Left lobe of liver (tissue), 2 donors: ENCODE measurements at places on chromosomes 16 and 17.

DNA sequence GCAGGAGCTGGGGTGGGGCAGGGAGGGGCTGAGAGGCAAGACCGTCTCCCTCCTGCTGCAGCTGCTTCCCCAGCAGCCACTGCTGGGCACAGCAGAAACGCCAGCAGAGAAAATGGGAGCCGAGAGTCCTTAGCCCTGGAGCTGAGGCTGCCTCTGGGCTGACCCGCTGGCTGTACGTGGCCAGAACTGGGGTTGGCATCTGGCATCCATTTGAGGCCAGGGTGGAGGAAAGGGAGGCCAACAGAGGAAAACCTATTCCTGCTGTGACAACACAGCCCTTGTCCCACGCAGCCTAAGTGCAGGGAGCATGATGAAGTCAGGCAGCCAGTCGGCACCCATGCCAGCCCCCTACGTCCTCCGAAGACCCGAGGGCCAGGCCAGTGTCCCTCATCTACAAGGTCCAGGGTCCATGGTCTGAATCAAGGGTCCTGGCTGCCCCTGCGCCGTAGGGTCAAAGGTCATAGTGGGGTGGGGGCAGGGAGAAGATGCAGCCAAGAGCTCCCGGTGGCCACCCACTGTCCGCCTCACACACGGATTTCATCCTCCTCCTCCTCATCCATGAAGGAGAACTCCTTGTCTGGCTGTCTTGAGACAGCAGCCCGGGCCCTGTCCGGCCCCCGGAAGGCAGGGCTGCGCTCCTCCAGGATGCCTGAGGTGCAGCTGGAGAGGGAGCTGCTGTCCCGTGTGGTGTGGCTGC, 23.4 kb upstream of the CPSF4L start:
- no peak for DNase-seq

- no peak for DNase-seq
Observed at GRCh38 chr16:60905811-60906210, 1130.4 kb downstream of the CDH8 start.

DNA sequence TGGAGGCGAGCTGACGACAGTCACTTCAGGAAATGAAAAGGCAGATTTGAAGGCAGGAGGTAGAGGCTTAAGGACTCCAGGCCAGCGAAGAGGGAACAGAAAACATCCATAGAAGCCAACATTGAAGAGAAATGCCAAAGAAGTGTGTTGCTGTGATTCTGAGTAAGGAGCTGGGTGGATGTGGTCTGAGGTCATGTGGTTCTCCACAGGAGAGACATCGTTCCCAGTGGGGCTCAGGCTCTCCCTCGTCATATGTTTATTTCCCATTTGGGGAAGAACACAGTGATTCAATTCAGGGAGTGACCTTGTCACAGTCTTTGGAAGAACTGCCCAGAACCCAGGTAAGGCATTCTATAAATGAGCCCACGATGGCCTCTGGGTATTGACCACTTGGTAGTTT, 6.6 kb upstream of the PMP22 start:
- DNase-seq = no peak

GRCh38 chr17:39014044-39014794, 47.0 kb upstream of the FBXO47 start:
- no peak for DNase-seq

DNA sequence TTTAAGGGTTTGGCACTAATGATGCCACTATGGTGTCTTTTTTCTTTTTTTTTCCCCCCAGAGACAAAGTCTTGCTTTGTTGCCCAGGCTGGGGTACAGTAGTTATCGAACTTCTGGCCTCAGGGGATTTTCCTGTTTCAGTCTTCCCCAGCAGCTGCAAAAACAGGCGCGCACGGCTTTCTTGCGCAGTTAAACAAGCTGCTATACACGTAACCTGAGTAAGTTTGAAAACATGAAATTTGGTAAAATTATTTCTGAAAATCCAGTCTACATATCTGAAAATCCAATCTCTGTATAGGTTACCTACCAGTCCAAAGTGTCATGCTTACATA, 11.8 kb downstream of the TEX14 start:
- no peak for DNase-seq

- DNase-seq = no peak
Observed at GRCh38 chr17:73971127-73971526, 232.4 kb upstream of the RPL38 start.

DNA sequence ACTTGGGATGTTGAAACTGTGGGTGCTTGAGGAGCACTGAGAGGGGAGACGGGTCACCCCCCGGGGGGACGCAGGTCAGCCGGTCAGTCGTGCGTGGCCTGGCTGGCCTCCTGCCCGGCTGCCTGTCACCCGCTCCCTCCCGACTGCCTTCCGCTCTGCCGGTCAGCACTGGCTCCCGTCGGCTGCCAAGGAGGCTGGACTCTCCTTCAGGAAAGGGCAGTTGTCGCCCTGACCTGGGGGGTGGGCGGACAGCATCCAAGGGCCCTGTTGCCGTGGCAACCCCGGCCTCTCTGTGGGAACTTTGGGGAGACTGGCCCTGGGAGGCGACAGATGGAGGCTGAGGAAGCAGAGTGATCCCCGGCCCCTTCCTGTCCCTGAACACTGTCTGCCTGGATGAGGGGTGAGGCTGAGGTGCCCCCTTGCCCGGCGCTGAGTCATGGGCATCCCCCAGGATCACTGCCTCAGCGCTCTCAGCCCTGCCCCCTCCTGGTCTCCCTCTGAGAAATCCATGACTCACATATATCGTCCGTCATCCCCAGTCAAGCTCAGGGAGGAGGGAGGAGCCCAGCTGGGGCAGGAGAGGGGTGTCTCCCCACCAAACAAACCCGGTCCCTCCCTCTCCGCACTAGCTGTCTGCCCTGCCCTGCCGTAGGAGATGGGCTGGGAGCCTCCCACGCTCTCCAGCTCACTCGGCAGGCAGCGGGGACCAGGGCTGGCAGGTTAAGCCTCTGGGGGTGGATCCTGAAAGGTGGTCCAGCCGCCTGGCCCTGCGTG, at the start of gene ADGRG1:
Gene ADGRG1 (plus strand): TSS at position 623 of the 774 bp plus-strand sequence. CDS start 21,658 bp downstream, outside the sequence.
- DNase-seq = no peak

DNA sequence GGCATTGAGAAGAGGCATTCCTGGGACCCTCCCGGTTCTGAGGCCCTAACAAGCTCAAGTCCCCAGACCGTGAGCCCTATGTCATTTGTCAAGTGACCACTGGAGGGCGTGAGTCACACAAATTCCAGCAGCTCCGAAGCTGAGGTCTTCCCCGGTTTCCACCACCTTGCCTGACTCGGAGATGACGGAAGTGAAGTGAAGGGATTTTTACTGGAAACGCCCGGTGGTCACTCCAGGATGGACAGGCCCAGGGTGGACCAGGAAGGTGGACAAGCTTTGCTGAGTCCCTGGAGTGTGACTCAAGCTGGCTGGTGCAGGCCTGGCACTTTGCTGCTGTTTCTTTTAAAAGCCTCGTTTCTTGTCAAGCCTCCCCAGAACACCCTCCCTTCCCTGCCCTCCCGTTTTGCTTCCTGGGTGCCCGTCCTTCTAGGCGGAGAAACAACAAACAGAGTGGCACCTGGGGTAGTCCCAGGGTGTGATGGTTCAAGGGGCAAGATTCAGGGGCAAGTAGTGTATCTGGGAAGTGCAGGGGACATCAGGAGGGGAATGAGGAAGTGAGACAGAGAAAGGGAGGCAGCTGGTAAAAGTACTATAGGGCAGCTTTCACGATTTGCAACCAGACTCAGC, 5.3 kb upstream of the NOS2 start:
- peak; percentile 82 for DNase-seq

- no peak for DNase-seq
Observed at GRCh38 chr17:44212507-44213402, 6.7 kb downstream of the UBTF start.

- no peak for DNase-seq
Observed at GRCh38 chr17:44610331-44610730, 45.9 kb upstream of the MEIOC start.

DNA sequence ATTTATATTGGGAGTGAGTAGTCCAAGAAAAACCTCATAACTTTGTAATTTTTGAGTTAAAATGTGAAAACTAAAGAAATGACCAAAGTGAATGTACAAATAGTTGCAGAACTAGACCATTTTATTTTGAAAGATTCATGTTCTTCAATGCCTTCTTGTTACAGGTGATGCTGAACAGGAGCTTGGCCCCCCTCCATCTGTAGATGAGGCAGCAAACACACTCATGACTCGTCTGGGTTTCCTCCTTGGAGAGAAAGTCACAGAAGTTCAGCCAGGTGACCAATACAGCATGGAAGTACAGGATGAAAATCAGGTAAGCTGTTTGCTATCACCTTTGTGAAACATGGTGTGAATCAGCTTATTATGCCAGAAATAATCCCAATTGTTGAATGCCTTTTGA, 227.8 kb downstream of the TANC2 start:
- no peak for DNase-seq

DNA sequence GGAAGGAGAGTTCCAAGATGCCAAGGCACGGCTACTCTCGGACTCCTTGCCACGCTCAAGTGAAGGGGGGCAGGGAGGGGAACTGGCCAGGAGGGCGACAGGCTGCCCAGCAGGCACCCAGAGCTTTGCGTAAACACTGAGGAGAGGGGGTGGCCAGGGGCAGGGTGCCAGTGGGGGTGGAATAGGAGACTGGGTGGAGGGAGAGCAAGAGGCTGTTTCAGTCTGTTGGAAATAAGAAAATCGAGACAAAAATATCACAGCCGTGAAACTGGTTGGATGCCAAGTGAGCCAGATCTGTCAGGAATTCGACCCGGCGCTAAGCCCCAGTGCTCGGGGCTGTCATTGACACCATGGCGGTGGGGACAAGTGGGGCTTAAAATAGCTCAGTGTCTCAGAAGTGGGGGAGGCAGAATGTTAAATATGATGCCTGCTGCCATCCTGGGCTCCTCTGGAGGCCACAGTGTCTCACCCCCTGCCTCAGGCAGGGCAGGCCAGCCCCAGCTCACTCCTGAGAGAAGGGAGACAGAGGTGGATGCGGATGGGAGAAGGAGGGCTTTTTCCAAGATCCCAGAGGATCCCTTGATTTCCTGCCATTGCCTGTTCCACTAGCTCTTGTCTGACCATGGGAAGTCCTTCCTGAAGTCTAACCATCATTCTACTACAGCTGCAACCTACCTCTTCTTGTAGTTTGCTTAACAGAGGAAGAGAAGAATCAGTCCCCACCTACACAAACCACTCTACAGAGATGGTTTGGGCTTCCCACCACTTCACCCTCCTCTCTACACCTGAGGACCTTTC, 9.5 kb downstream of the PNMT start:
- no peak for DNase-seq

- no peak for DNase-seq
Observed at GRCh38 chr17:28577466-28577824, 750 bp upstream of the ALDOC start.

- no peak for DNase-seq
Observed at GRCh38 chr16:49414671-49415070, 41.1 kb downstream of the C16orf78 start.

GRCh38 chr17:73043686-73044581, 48.6 kb downstream of the SLC39A11 start:
- DNase-seq = no peak

GRCh38 chr16:73418051-73418450, 370.1 kb upstream of the ZFHX3 start:
- DNase-seq = no peak

DNA sequence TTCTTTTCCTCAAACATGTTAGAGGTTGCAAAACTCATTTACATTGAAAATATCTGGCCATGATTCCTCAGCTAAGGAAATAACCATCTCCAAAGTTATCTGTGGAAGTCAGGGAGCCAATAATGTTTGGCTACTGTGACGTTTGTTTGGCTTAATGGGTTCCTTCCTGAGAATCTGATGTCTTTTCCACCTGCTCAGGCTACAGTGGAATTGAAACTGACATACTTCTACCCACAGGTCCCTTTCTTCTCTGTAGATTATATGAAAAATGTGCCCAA, 221.1 kb upstream of the XYLT1 start:
- no peak for DNase-seq

DNA sequence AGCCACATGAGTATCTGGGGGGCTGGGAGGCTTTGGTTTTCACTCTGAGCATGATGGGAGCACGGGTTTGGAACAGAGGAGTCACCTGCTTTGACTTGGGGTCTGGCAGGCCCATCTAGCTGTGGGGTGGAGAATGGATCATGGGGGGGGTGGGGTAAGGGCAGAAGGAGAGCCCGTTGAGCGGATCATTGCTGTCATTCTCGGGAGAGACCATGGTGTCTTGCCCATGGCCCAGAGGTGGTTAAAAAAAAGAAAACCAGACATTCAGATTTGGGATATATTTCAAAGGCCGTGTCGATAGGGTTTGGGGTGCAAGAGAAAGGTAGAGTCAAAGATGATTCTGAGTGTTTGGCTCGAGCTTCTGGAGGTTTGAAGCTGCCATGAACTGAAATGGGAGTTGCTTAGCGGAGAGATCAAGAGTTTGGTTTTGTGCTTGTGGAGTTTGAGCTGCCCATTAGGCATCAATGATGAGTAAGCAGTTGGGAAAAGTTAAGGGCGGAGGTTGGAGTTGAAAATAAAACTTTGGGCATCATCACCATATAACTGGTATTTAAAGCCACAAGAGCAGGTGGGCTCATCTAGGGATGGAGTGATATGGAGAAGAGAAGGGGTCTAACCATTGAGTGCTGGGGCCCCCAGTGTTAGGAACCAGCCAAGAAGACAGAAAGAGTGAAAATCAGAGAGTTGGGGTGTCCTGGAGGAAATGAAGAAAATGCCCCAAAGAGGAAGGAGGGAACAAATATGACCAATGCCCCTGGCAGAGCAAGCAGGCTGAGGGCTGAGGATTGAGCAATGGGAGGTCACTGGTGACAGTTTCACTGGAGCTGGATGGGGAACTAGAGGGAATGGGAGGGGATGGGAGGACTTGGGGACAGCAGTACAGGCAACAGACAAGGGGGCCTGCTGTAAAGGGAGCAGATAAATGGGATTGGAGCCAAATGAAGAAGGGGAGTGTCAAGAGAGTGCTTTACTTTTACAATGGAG, 1.9 kb downstream of the NOD2 start:
- DNase-seq = peak; percentile 82

DNA sequence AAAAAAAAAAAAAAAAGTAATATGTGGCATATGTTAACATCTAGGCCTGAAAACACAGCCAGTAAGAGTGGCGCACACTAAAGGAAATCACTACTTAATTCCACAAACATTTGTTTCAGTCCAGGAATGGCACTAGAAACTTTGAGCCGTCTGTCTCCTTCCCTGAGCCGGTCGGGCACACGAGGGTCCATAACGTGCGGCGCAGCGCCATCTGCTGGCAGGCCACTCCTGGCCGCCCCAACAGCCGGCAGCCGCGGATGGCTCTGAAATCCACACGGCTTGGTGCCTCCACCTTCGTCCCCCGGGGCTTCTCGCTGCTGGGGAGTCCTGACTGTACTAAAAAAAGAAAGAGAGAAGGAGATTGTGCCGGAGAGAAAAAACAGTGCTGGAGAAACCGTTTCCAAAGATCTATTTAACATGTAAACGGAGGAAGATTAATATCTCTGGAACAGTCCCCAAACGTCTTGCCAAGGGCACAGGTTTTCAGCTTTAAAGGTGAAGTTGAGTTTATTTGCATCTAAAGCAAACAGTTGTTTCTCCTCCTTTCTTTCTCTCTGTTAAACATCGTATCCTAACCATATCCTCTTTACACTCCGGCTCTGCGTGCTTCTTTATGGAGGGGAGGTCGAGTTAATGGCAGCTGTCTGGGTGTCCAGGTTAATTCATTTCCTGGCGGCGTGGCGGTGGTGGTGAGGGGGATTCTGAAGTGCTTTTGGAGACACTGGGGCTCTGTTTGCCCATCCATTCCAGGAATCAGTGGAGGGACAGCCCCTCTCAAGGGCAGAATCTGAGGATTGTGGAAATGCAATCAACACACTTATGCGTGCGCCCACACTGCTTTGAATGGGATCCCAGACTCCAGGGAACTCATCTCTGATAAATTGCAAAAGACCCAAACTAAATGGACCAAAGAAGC, 611.3 kb upstream of the SALL1 start:
- peak; percentile 82 for DNase-seq

- DNase-seq = no peak
Observed at GRCh38 chr17:77111934-77112296, 28.9 kb upstream of the SEC14L1 start.
